ENCODE measurements at places on chromosomes 3 and 15.

GRCh38 chr15:63523306-63523990 lies 19.1 kb downstream of the USP3 start:
- DNase-seq, result no peak

- no peak for DNase-seq
Measured at GRCh38 chr3:4907643-4908432, 71.4 kb upstream of the BHLHE40 start.

- no peak for DNase-seq
Measured at GRCh38 chr15:41855261-41855961, 16.8 kb downstream of the PLA2G4B start.

DNA sequence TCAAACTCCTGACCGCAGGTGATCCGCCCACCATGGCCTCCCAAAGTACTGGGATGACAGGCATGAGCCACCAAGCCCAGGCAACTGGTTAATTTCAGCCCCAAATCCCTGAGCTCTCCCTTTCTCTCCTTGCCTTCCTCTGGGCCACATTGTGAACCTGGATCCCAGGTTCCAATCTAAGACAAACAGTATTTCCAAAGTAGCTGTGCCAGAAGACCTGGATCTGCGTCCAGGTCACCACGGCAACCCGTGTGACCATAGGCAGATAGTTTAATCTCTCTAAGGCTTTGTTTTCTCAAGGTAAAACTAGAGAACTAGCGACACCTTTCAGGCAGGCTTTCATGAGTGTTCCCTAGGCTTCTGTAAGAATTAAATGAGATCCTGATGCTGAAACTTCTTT lies 5.9 kb upstream of the RBPMS2 start:
- DNase-seq, result no peak

GRCh38 chr3:156350781-156351180 lies 204.1 kb downstream of the SSR3 start:
- DNase-seq, result no peak

All from activated T-cell treated with anti-CD3 and anti-CD28 coated beads for 1 hour (primary cell).